ENCODE measurements at places on chromosomes 3 and 15.

- no peak for DNase-seq
Observed at GRCh38 chr15:25677719-25678499, 185.2 kb downstream of the ATP10A start.

DNA sequence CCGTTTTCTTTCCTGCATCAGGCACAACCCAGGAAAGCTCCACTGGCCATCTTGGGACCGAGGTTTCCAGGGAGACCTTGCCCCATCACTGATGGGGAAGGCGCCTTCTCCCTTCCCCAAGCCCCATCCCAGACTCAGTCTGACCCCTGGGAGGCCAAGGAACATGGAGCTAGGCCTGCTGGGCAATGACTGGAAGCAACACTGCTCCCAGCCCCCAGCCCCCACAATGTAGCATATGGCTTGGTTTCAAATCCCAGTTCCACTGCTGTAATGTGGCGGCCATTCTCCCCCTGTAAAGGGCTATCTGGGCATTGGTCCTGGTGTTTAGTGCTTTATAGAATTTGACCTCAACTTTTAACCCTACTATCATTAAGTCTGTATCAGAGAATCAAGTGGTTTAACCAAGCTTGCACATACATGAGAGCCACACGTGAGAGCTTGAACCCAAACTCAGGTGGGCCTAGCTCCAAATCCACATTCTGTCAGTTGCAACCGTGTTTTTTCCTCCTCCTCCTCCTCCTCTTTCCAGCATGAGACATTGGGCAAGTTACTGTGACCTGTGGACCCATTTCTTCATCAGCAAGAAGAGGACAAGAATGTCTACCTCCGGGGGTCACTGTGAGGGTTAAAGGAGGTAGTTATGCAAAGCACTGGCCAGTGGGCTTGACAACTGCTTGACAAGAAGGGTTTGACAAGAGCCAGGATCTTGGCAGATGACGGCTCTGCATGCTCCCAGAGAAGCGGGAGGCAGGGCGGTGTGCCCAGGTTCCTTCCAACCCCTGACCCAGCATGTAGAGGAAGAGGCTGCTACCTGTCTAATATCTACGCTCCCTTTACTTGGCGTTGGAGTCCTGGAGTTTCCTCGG lies 37.4 kb downstream of the KLHL25 start:
- no peak for DNase-seq

DNA sequence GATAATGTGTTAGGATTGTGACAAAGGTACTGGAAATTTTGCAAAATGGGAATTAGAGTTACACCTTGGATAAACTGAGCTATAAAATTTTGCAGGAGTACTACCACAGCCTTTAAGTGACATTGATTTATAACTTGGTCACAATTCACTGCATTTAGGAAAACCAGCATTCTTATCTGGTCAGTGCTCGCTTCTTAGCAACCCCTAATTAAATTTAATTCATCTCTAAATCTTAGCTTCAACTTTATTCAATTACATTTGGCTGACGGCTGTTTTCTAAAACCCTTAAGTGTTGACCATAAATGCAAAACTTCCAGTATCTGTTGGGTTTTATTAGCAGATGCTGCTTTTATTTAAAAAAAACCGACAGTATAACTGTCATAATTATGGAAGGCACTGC lies 31.3 kb downstream of the TFRC start:
- DNase-seq = no peak

DNA sequence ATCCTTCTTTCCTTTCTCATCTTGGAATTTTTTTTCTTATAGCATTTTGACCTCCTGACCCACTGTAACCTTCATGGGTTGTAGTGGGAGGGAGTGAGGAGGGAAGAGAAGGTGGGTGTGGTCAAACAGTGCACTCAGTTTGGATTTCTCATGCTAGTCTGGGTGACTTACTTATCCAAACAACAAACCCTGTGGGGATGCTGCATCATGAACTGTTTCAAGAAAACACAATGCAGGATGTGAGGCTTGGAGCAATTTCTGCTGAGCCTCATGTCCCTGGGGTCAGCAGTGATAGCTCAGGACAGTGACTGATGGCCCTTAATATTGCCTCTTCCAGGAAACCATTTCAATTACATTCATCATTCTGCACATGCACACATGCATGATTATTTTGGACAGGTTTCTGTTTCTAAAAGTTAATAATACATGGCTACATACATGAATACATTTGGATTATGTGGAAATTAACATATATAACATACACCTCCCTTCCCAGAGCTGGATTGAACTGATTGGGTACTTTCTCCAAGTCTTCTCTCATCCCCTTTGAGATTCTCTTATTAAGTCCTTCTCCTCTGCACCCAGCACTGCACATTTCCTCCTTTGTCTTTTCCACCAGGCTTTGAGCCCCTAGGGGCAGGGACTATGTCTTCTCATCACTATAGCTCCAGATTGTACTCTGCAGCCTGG lies 61.2 kb downstream of the ADAMTSL3 start:
- DNase-seq = no peak

DNA sequence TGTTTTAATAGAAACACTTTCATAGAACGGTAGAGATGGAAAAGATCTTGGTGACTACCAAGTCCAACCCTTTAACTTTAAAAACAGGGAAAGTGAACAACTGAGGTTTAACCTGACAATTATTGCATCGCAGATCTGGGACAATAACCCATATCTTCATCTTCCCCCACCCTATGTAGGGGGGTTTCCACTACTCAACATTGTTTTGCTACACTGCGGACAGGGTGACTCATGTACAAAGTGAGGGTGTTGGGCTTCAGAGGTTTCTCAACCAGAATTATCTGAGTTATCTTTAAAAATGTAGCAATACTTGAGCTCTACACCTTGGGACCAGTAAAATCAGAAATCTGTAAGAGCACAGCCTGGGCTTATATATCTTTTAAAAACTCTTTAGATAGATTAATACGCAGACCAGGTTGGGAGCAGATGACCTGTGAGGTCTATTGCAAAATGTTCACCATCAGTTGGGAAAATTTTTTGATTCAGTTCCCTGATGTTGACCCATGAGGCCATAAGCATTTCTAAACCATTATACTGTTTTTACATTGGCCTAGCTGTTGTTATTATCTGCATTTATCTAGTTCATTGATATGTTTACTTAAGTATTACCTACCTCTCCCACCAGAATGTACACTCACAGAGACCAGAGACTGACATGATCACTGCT lies 103.6 kb upstream of the ICE2 start:
- DNase-seq = peak; percentile 68

Measured in CD4-positive, alpha-beta T cell treated with Interleukin-15 for 1 hour (primary cell).